Activated T-helper 17 cell treated with anti-CD3 and anti-CD28 coated beads, Interleukin-2, amount 50 U/mL, for 72 hours (primary cell): ENCODE measurements at places on chromosomes 2 and 18.

- ATAC-seq, result no peak
Measured at GRCh38 chr18:47758000-47758399, 172.5 kb downstream of the SMAD2 start.

DNA sequence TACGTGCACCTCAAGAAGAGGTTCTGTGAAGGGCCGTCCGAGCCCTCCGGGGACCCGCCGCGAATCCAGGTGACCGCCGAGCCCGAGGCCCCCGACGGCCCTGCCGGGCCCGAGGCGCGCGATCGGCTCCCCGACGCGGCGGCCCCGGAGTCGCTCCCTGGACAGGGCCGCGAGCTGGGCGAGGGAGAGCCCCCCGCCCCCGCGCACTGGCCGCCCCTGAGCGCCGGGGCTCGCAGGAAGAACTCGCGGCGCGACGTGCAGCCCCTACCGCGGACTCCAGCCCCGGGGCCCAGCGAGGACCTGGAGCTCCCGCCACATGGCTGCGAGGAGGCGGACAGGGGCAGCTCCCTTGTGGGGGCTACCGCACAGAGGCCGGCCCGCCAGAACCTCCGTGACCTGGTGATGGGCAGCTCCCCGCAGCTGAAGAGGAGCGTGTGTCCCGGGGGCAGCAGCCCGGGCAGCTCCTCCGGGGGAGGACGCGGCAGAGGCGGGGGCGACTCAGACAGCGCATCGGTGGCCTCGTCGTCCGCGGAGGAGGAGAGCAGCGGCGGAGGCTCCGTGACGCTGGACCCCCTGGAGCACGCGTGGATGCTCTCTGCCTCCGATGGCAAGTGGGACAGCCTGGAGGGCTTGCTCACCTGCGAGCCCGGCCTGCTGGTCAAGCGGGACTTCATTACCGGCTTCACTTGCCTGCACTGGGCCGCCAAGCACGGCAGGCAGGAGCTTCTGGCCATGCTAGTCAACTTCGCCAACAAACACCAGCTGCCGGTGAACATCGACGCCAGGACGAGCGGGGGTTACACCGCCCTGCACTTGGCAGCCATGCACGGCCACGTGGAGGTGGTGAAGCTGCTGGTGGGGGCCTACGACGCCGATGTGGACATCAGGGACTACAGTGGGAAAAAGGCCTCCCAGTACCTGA lies 812 bp downstream of the SOWAHC start:
- no peak for ATAC-seq

DNA sequence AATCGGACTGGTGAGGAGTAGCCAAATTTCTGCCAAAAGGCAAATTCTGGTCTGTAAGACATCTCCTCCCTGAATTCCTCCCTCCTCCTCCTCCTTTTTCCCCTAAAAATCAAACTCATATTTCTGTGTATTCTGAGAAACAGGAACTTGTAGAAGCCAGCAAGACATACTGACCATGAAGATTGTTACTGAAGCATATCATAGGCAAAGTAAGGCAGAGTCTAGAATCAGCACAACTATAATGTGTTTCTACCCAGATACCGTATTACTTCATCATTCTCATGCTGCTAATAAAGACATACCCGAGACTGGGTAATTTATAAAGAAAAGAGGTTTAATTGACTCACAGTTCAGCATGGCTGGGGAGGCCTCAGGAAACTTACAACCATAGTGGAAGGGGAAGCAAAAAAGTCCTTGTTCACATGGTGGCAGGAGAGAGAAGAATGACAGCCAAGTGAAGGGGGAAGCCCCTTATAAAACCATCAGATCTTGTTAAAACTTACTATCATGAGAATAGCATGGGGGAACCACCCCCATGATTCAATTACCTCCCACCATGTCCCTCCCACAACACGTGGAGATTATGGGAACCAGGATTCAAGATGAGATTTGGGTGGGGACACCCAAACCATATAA lies 24.9 kb upstream of the EPC2 start:
- ATAC-seq, result no peak

DNA sequence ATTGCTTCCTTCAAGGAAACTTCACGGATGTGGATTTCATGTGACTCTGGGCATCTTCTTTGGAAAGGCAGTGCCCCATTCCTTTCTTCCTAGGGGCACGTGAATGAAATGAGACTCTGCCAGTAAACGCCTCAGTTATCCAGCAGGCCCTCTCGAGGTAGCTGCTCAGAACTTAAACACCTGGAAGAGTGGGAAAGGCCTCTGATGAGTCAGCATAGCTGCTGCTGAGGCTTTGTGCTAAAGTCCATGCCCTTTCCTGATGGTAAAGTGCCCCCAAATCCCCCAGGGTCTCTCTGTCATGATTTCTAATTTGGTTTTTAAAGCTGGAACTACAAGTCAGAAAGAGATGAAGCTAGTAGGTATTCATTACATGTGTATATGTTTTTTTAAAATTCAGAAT lies 3.8 kb downstream of the SLC1A4 start:
- ATAC-seq, result no peak

- ATAC-seq, result no peak
Measured at GRCh38 chr2:26615860-26616705, 25.1 kb downstream of the CIB4 start.

DNA sequence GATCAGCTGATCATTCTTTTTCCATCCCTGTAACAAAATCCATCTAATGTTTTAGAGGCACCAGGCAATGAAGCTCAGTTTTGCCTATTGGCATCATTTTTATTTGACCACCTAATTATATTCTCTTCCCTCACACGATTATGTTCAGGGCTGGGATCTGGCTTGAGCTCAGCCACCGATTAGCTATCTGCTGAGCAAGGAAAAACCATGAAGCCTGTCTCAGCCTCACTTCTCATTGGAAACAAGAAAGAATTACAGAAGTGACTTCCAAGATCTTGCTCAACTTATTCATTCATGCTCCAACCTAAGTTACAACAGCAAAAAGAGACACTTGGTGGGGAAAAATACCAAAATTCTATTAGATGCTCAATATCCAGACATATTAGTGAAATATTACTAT lies 139.0 kb upstream of the SH3BP4 start:
- no peak for ATAC-seq

GRCh38 chr2:164831887-164832286 lies 9.7 kb downstream of the COBLL1 start:
- ATAC-seq, result no peak

GRCh38 chr2:239711911-239712570 lies 311.2 kb upstream of the HDAC4 start:
- ATAC-seq, result no peak

GRCh38 chr18:35267161-35267651 lies 22.8 kb downstream of the ZSCAN30 start:
- ATAC-seq, result peak; percentile 76

- ATAC-seq, result peak; percentile 66
Measured at GRCh38 chr2:183214680-183215079, 90.4 kb downstream of the NUP35 start.

- ATAC-seq, result no peak
Measured at GRCh38 chr2:41498781-41499180, 549.0 kb upstream of the PKDCC start.

GRCh38 chr2:120963997-120964705 lies 228.5 kb downstream of the GLI2 start:
- ATAC-seq, result no peak

- peak; percentile 7 for ATAC-seq
Measured at GRCh38 chr18:35573531-35573930, 8.0 kb upstream of the GALNT1 start.

DNA sequence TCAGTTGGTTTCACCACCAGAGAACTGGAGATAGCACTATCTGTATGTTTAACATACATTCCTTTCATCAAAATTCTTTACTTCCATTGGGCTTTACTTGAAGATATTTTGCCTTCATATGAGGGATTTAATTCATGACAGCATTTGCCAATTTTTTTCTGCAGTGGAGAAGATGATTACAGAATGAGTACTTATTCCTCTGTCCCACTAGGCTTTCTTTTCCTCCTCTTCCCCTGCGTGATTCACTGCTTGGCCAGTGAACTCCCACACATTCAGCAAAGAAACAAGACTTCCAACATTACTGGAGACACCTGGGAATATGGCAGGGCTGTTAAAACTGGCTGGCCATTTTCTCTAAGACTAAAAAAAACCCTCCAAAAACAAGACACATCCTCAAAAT lies 425.8 kb upstream of the KCNH7 start:
- ATAC-seq, result no peak

DNA sequence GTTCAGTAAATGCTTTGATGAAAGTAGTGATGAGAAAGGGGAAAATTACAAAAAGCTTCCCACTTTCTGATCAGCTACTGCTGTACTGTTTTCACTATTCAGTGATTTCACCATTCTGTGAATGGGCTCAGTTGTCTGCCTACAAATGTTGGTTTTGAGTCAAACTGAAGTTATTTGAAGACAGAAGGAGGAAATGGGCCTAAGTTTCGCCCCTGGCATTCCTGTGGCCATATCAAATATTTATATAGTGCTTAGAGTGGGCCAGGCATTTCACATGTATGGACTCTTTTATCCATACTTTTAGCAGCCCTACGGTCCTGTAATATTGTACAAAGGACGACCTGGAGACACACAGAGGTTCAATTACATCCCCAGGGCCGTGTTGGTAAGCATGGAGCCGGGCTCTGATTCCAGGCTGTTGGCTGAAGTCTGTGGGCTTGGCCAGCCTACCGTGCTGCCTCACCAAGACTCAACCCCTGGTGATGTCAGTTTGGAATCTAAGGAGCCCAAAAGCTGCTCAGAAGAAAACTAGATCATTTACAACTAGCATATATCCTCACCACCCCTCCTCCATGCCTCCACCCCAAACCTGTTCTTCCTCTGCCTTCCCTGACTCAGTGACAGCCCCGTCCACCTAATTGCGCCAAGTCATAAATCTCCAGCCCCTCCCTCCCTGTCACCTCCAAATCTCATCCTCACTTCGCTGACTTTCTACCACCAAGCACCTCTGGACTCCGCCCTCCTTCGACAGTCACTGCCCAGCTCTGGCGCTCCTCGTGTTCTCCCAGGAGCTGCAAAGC lies 10.1 kb upstream of the GRHL1 start:
- no peak for ATAC-seq

- ATAC-seq, result no peak
Measured at GRCh38 chr2:96906729-96907114, 36.8 kb upstream of the SEMA4C start.

GRCh38 chr2:31958140-31958717 lies 52.6 kb downstream of the MEMO1 start:
- ATAC-seq, result no peak

- ATAC-seq, result no peak
Measured at GRCh38 chr2:171323971-171324528, 109.7 kb downstream of the METTL8 start.

DNA sequence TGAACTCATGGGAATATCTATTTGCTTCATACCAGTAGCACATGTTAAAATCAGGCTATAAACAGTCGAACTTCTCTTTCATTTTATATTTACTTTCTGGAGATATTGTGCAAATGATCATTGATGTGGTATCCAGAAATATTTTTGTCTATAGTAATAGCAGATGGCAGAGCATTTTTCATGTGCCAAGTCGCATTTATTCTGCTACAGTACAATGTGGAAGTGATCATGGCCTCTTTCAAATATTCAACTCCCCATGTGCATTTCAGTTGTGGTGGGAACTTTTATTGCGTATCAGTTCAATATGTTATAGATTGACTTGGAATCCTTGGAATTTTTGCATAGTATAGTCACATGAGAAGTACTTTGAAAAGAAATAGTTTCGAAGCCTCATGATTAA lies 57.4 kb downstream of the RHBDD1 start:
- ATAC-seq, result no peak

GRCh38 chr18:59996370-59996966 lies 96.7 kb downstream of the PMAIP1 start:
- no peak for ATAC-seq

- ATAC-seq, result no peak
Measured at GRCh38 chr2:156445296-156446220, 9.4 kb downstream of the GPD2 start.

- ATAC-seq, result no peak
Measured at GRCh38 chr2:172293952-172294351, 133.4 kb upstream of the ITGA6 start.

GRCh38 chr2:199288424-199288823 lies 169.3 kb downstream of the SATB2 start:
- no peak for ATAC-seq

DNA sequence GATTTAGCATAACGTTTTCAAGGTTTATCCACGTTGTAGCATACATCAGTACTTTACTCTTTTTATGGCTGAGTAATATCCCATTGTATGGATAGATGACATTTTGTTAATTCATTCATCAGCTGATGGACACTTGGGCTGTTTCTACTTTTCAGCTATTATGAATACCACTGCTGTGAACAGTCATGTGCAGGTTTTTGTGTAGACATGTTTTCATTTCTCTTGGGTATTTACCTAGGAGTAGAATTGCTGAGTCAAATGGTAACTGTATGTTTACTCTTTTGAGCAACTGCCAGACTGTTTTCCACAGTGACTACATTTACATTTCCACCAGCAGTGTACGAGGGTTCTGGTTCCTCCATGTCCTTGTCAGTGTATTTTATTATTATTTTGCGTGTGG lies 33.9 kb downstream of the COX7A2L start:
- ATAC-seq, result peak; percentile 54

DNA sequence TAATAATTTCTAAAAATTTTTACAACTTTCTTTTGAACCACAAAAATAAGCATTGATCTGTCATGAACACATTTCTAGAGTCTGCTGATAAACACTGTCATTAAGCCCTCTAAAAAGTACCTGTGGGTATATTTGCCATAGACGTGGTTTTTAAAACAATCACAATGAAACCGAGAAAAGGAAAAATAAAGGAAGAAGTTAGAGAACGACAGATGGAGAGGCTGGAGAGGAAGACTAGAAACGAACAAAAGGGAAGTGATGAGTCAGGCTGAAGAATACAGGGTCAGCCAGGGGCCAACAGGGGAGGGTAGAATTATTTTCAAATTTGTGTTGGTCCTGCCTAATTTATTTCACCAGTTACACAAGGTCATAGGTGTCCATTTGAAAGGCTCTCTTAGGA lies 62.0 kb downstream of the MYL12B start:
- ATAC-seq, result no peak

DNA sequence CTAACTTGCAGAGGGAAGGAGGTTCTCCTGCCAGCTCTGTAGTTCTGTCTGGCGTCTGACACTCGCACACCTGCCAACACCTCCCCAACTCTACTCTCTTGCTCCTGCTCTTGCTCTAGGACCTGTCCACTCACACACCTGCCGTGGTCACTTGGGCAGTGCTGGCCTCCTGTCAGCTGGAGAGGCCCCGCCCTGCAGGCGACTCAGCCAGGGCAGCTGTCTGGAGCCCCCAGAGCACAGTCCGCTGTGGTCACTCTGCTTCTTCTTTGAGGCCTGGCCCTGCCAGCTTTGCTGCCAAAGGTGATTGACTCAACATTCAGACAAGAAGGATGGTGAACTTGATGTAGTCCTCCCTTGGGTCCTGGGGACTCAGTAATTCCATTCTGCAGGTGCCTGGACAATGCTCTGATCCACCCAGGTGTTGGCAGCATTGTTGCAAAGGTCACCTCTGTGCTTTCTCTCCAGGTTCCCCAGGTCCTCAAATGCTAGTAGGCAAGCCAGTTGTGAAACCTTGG lies 18.7 kb downstream of the TPO start:
- ATAC-seq, result no peak

- ATAC-seq, result no peak
Measured at GRCh38 chr2:88903749-88904353, 212.4 kb downstream of the RPIA start.
